ENCODE measurements at places on chromosomes 11 and 22.

DNA sequence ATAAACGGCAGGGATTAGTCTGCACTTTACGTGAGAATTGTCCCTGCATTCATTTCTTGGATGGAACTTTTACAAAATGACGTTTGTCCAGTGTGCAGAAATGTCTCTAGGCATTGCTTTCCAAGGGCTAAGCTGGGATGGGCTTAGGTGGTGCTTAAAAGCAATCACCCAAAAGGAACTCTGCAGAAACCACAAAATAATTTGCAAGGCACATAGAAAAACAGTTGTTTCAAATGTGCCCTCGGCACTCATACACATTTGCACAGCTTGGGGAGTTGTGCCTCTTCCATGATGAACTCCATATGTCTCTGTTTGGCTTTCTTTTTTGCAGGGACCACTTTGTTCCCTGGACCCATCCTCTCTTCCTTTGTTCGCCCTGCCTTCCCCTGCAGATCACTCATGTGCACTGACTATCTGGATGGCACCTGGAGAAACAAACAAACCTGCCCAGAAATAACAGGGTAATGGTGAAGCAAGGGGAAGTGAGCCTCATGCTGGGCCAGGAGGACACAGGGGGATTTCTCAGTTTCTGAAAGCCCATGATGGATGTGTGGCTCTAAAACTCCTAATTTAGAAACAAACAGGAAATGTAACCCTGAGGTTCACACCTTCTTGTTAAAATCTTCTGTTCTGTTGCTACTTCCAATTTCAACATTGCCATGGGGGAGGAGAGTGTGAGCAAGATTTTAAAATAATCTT, 150.2 kb downstream of the SNX19 start:
- no peak for DNase-seq

GRCh38 chr22:47277531-47277930, 515.1 kb downstream of the TBC1D22A start:
- DNase-seq = no peak

DNA sequence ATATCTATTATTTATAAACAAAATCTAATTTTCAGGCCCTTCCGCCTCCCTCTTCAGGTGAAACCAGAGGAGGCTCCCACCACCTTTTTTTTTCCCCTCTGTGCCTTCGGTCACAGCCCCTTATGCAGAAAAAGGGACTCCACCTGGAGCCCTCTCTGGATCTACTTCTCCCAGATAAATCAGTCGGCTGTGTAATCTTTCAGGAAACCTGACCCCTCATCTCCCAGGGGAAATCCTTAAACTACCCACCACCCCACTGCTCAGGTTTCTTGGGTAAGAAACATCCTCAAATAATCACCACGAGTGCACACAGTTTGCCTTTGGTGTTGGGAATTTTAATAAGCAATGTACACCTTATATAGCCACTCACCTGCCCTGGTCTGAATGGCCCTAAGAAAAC, 104.2 kb downstream of the NAV2 start:
- no peak for DNase-seq

DNA sequence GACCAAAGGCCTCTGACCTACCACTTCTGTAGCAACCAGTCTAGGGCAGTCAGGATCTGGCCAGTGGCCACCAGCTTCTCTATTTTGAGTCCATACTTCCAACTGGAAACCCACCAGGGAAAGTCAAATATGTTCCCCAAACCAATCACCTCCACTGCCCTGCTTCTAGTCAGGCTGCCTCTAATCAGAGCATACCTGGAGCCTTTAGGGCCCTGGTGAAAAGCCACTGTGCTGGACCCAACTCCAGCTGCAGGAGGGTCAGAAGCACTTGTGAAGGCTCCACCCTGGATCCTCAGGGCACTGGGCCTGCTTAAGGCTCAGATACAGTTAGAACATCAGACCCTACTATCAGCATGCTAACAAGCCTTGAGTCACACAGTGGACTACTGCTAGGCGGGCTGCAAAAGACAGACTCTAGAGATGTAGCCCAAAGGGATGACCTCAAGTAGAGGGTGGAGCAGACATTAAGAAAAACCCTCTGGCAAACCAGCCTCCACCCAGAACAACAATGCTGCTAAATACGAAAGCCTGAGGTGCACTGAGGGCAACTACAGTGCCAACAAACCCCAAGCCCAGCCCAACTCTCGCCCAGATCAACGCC, 69.2 kb downstream of the DGCR2 start:
- no peak for DNase-seq

DNA sequence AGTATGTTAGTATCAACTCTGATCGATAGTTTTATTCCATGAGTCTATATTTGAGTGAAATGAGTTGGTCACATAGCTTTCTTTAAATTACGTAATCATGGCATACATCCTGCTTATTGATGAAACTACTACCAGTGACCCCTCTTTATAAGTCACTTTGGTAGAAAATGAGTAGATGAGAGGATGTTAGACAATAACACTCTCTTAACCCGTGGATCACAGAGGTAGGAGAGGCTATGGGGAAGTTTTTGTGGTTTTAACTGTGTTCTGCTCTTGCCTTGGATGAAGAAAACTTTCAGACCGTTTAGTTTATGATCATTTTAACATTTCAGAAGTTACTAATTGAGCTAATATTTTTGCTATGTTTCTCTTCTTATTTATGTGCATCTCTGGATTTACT, 34.0 kb downstream of the TBCEL start:
- DNase-seq = no peak

DNA sequence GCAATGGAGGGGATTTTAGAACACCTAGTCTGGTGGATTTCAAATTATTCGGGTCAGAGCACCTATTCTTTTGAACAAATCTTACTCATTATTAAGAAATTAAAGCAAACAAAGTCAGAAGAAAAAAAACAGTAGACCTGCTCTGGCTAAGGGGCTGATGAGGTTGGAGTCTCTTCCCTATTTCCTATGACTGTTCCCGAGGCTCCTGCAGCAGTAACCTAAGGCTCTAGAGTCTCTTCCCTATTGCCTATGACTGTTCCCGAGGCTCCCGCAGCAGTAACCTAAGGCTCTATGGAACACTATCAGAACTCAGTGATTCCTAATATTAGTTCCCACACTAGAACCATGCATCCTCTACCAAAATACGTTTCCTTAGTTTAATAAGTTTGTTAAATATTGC, 607.9 kb downstream of the NTM start:
- peak; percentile 40 for DNase-seq

DNA sequence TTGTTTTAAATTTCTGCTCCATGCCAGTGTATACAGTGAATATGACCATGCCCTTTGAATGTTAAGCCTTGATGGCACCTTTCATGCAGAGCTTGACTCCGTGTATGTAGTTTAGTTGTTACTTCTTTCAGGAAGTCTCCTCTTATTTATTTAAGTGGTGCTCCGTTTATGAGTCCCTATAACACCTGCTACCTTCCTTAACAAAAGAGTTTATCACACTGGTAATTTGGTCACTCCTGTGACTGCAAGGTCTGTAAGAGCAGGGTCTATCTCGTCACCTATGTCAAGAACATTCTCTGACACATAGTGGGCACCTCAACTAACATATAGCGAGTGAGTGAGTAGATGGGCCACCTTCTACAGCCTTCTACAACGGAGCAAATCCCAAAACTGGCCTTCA, 152.5 kb downstream of the CCDC34 start:
- DNase-seq = no peak

DNA sequence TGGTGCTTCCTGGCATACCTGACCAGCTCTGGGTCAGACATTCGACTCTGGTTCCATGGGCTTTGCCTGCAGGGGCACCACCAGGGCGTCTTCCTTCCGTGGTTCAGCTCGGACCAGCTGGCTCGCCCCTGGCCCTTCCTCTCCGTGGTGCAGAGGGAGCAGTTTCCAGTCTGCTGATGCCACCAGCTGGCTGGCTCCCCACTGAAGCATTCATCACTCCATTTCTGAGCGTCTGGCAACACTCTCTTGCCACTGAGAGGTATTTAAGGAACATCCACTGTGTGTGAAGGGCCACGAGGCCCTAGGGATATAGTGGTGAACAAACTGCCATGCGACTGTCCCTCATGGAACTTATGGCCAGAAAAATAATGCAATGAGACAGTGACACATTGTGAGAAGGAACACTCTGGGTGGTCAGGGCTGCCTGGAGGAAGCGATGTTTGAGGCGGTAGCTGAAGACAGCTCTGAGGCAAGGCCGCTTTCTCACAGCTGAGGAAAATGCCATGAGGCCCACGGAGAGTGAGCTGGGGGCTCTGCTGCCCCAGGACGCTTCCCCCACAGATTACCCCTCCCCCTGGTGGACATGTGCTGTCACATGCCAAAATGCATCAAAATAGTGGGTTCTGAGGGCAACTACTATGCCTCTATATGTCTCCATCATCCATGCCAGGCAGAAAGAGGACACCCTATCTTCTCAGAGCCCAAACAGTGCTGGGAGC, 44.9 kb upstream of the ARFGAP3 start:
- no peak for DNase-seq

DNA sequence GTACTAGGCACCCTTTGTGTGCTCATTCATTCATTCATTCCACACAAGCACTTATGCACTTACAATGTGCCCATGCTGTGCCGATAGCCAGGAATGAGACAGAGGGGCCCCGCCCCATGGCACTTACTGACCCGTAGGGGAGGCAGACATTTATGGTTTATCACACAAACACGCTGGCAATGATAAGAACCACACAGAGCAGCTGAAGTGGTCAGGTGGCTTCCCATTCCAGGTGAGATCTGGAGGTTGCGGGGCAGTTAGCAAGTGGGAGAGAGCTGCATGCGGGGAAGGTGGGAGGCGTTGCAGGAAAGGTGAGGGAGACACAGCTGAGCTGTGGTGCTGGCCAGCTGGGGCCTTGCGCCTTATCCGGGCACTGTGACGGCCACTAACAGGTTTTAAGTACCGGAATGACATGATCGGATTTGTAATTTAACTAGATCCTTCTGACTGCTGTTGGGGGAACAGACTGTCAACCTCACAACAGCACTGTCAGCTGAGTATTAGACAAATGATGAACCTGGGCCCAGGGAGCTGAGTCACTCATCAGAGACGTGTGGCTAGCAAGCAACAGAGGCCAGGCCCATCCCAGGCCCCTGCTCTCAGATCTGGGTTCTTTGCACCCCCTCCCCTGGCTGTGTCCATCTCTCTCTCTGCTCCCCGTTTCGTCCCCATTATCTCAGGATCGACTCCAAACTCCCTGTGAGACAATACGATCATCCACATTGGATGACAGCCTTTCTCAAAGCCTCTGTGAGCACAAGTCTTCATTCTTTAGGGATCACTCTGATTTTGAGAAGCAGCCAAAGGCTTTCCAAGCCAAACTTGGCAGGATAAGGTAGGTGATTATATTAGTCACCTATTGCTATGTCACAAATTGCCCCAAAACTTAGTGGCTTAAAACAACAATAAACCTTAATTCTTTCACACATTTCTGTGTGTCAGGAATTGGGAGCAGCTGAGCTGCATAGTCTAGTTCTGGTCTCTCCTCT, 28.4 kb downstream of the RASD2 start:
- peak; percentile 39 for DNase-seq

GRCh38 chr11:118054712-118055640, 21.9 kb upstream of the TMPRSS4 start:
- DNase-seq = no peak

DNA sequence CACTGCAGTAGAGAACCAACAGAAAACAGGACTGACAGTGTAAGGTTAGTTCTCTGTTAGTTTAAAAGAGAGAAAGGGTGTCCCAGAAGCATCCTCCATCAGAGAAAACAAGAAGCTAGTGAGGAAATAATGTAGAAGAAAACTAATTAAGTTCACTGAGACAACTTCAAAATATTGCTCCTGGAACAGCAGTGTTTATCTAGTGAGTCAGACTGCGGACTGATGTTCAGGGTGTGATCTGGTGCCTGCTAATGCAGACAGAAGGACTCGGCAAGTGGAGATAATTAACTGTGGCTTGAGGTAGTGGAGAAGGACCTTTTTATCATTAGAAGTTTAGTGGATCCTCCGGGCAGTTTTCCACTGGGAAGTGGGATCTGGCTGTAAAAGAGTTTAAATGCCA, 55.4 kb downstream of the CDON start:
- no peak for DNase-seq

DNA sequence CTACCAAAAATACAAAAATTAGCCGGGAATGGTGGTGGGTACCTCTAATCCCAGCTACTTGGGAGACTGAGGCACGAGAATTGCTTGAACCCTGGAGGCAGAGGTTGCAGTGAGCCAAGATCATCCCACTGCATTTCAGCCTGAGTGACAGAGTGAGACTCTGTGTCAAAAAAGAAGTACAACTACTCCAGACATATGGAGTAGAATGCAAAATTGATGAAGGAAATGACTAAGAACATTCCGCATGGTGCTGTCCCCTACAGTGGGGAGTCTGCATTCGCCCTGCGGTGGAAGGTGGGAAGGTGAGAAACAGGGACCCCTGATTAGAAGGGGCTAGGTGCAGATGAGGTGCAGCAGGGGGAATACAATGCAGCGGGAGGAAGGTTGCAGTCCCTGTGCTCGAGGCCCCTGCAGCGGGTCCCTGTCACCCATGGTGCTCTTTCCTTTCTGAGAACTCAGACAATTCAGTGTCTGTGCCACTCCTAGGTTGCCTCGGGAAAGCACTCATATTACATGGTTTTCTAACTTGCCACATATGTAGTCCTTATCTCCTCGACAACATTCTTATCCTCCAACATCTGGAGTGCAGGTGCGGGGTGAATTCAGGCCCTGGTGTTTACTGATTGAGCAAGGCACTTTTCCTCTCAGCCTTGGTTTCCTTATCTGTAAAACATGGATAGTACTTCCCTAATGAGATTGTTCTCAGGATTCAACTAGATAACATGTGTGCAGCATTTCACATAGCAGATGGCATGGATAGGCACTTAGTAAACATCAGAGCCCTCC, 5.2 kb downstream of the POLD4 start:
- no peak for DNase-seq

GRCh38 chr11:79030448-79030847, 410.4 kb downstream of the TENM4 start:
- DNase-seq = no peak

- DNase-seq = no peak
Observed at GRCh38 chr11:32888805-32889204, 3.8 kb upstream of the QSER1 start.

GRCh38 chr11:90326647-90327046, 103.8 kb upstream of the CHORDC1 start:
- no peak for DNase-seq

- DNase-seq = no peak
Observed at GRCh38 chr11:61378713-61379313, 13.6 kb upstream of the TMEM216 start.

DNA sequence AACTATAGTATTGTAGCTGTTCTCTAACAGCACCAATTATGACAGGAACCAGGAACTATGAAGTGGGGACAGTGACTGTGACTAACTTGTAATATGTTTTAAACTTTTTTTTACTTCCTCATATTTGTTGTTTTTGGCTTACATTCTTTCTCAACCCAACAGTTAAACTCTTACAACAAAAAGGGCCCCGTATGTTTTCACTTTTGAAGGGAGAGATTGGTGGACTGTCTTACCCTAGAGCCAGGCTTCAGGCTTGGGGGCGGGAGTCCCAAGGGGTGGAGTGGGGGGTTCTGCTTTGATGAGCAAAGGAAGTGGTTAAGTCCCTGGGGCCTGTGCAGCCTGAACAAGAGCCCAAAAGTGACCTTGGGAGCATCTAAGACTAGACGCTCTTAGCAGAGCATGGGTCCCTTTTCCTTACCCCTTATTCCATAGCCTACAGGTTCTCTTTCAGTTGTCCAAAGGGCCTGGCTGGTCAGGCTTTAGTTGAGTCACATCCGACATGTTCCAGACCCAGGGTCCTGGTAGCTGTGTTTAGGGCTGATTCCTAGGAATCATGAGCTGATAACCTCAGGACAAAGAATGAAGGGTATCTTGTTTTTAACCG, 38.8 kb downstream of the STIM1 start:
- no peak for DNase-seq

GRCh38 chr11:64382047-64382446, 23.1 kb downstream of the RPS6KA4 start:
- no peak for DNase-seq

Data from RCC 7860 (cell line).